Heart right ventricle (tissue), 16 donors: ENCODE measurements at places on chromosomes 16 and 17.
A peak's percentile ranks its signal among the peaks of the same experiment; 100 is the strongest.

- no peak for DNase-seq
- no peaks in the 10 kb centered on the region for H3K36me3 ChIP-seq
- no peak overlapping the region for H3K4me3 ChIP-seq
- peaks cover 11% of the 10 kb centered on the region for H3K4me1 ChIP-seq
- no peak overlapping the region for H3K27ac ChIP-seq
Observed at GRCh38 chr17:55466671-55467070, 44.6 kb downstream of the SMIM36 start.

DNA sequence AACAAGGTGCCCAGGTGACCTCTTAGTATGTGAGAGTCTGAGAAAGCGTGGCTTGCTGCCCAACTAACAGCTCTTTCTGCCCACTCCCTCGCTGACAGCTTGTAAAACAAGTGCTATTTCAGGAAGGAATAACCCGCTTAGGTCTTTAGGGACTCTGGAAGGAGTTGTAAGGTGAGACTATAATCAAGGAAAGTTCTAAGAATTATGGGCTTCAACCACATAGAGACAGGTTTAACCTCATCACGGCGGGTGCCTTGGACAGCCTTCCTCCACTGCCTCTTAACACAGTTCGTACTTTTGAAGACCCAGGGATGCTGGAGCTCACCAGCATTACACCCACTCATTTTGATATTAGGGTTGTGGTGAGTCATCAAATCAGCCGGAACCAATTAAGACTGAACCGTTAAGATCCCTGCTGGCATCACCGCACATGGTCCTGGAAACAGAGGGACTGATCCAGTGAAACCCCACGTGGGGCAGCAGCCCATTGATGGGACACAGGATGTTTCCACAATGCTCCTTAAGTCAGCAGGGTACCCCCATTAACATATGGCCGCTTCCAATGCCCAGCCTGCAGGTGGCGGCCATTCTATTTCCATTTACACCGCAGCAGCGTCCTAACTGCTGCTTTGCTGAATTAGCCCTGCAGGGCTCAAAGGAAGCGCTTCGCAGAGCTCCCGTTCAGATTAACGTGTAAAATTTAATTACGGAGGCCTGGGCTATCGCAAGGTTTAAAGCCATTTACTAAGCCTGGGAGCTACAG, 176.6 kb upstream of the SDK2 start:
- no peak overlapping the region for H3K4me3 ChIP-seq
- peaks cover 18% of the 10 kb centered on the region for H3K27me3 ChIP-seq

DNA sequence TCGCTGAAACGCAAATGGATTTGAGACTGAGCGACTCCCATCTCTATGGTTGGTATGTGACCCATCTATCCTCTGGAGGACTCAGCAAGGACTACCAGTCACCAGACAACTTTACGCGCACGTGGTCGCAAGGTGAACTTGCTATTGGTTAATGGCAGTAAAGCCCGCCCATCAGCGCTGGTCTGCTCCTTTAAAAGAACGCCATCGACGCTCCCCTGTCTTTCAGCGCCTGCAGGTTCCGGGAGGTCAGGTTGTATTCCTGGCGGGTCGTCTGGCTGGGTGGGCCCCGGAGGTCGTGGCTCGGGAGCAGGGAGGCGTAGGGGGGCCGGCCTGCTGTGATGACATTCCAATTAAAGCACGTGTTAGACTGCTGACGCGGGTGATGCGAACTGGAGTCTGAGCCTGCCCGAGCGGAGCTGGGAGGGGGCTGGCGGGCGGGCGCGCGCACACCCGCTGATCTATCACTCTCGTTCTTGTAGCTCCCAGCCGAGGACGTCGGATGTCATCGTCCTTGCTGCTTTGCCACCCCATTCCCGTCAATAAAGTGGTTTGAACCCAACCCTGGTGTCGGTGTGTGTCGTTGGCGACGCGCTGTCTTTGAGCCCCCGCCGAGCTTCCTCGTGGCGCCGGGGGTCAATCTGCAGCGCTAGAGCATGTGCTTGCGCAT, 15.9 kb upstream of the ERN1 start:
- H3K27ac ChIP-seq = peak overlapping the region; percentile 96
- peaks cover 6% of the 10 kb centered on the region for H3K4me1 ChIP-seq
- H3K4me3 ChIP-seq = peak overlapping the region; percentile 87
- DNase-seq = peak; percentile 98
- H3K36me3 ChIP-seq = peaks cover 20% of the 10 kb centered on the region
- no peaks in the 10 kb centered on the region for H3K27me3 ChIP-seq

GRCh38 chr17:320139-320538, 32.5 kb downstream of the RPH3AL start:
- no peaks in the 10 kb centered on the region for H3K4me1 ChIP-seq
- H3K36me3 ChIP-seq = no peaks in the 10 kb centered on the region
- peaks cover 8% of the 10 kb centered on the region for H3K27me3 ChIP-seq
- no peak for DNase-seq
- H3K4me3 ChIP-seq = no peak overlapping the region
- H3K27ac ChIP-seq = no peak overlapping the region

DNA sequence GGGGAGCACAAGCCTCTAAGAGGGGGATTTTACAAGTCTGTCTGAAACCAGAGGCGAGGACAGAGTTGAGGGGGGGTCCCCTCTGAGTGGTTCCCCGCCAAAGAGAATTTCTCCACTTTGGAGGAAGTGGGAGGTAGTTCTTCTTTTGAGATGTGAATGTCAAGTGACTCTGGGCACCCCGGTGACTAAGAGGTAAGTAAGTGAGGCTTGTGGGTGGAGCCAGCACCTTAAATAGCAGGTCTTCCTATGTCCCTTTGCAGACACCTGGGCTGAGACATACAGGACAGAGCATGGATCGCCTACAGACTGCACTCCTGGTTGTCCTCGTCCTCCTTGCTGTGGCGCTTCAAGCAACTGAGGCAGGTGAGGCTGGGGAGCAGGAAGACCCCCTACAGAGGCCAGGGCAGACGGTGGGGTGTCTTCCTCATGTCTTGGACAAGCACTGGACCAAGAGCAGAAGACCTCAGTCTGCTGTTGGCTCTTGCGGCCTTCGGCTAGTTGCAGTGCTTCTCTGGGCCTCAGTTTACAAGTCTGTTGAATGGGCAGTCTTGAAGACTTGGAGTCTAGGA, at the start of gene CCL22:
CCL22 (plus strand) TSS at position 257 of the 569 bp plus-strand sequence; CDS start at position 291, 34 bp downstream.
- no peak within 1 kb of the TSS for H3K27ac ChIP-seq
- no peak for DNase-seq
- H3K27me3 ChIP-seq = no peaks in the 10 kb centered on the region
- H3K4me1 ChIP-seq = no peaks in the 10 kb centered on the region

- peaks cover 1% of the 10 kb centered on the region for H3K27me3 ChIP-seq
- no peaks in the 10 kb centered on the region for H3K36me3 ChIP-seq
- no peak overlapping the region for H3K27ac ChIP-seq
- no peak overlapping the region for H3K4me3 ChIP-seq
- no peaks in the 10 kb centered on the region for H3K4me1 ChIP-seq
- DNase-seq = no peak
Observed at GRCh38 chr16:55222486-55222885, 101.5 kb upstream of the IRX6 start.

GRCh38 chr17:82659886-82660285, 11.6 kb upstream of the WDR45B start:
- no peak overlapping the region for H3K4me3 ChIP-seq
- no peak overlapping the region for H3K27ac ChIP-seq
- no peaks in the 10 kb centered on the region for H3K4me1 ChIP-seq
- peaks cover 79% of the 10 kb centered on the region for H3K36me3 ChIP-seq
- no peaks in the 10 kb centered on the region for H3K27me3 ChIP-seq
- DNase-seq = no peak

DNA sequence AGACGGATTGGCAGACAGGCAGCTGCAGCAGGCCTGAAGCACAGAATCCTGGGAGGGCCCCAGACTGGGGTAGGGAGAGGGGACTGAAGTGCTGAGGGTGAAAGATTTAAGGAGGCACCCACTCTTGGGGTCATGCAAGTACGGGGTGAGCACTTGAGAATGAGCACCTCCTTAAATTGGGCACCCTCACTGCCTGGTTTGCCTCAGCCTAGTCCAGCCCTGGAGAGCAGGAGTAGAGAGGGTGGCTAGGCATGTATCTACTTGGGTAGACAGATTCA, 154.1 kb upstream of the CDC42EP4 start:
- H3K36me3 ChIP-seq = no peaks in the 10 kb centered on the region
- no peak overlapping the region for H3K27ac ChIP-seq
- no peak for DNase-seq
- no peak overlapping the region for H3K4me3 ChIP-seq
- H3K4me1 ChIP-seq = no peaks in the 10 kb centered on the region

- H3K27ac ChIP-seq = peak overlapping the region; percentile 94
- peaks cover 9% of the 10 kb centered on the region for H3K36me3 ChIP-seq
- no peak overlapping the region for H3K4me3 ChIP-seq
- no peaks in the 10 kb centered on the region for H3K27me3 ChIP-seq
- DNase-seq = peak; percentile 89
Observed at GRCh38 chr17:44112284-44113280, 10.9 kb downstream of the HDAC5 start.

DNA sequence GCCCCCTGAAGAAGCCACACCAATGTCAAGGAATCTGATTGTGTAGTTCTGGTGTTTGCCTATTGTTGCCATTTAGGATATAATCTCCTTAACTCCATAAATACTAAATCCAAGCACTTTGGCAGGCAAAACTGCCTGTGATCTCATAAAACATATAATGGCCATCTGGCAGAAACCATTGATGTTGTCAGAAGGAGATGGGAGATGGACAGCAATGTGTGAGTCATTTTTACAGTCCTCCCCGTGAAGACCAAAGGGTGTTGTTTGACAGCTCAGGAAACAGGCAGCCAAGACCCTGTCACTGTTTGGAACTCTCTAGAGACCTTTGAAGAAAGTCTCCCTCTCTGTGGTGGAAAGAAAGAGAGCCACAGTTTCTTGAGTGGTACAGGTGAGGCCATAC, 454.1 kb downstream of the HS3ST3B1 start:
- no peak overlapping the region for H3K4me3 ChIP-seq
- no peaks in the 10 kb centered on the region for H3K36me3 ChIP-seq
- H3K27me3 ChIP-seq = no peaks in the 10 kb centered on the region
- H3K27ac ChIP-seq = no peak overlapping the region
- no peak for DNase-seq
